ENCODE measurements at places on chromosomes 16 and 17.
A peak's percentile ranks its signal among the peaks of the same experiment; 100 is the strongest.

DNA sequence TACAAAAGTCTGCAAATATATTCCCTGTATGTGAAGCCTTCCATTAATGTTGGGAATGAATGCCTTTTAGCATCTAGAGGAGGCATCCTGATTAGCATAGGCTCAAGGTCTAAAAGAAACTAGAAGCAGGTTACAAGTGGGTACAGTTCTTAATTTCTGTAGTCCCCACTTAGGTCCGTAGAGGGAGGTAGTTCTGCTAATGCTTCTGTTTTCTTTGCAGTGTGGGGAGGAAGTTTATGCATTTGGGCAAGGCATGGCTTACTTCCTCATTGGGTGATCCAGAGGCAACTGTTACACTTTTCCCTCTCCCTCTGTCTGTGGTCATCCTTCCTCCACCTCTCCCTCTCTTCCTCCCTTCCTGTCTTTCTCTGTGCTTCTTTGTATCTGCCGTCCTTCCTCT is 108.4 kb upstream of the ZKSCAN2 start:
- no peak for DNase-seq

GRCh38 chr16:3992297-3993051 is 112.0 kb upstream of the CREBBP start:
- DNase-seq = no peak

DNA sequence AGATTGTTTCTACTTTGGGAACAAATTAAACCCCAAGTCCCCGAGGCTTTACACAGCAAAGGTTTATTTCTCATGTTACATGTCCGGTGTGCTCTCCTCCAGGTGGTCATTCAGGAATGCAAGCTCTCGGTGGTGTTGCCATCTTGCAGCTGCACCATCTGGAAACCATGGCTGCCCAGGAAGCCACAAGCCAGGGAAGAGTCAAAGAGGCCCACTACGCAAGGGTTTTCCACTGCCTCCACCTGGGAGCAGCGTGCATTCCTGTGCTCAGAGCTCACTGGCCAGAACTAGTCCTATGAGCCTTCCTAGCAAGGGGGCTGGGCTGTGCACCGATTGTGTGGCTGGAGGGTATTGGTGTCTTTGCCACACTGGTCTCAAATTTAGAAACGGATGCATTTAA is 128.8 kb upstream of the FOXF1 start:
- DNase-seq = no peak

- DNase-seq = no peak
Observed at GRCh38 chr17:58913552-58913951, 157.9 kb downstream of the PPM1E start.

- no peak for DNase-seq
Observed at GRCh38 chr16:74652249-74652648, 14.4 kb downstream of the RFWD3 start.

GRCh38 chr16:73036074-73036826 is 11.7 kb downstream of the ZFHX3 start:
- DNase-seq = no peak

DNA sequence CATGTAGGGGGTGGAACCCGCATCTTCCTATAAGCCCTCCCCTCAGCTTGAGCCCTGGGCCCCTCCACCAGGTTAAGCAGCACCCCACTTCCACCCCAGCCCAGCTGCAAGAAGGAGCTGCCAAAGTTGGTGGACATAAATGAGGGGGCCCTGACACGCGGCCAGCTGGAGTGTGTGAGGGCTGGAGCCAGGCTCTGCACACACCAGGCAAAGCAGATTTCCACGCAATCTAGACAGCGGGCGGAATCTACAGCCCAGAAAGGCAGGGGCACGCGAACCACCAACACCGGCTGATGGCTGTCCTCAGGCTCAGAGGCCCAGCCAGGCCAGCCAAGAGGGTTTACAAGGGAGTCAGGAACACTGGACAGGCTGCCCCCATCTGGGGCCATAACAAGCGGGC is 171.2 kb downstream of the ZNF423 start:
- no peak for DNase-seq

- no peak for DNase-seq
Observed at GRCh38 chr17:41396996-41397660, at the start of gene KRT31. Gene KRT31 (minus strand): TSS chr17:41397608. CDS start chr17:41397539, 69 bp downstream.

DNA sequence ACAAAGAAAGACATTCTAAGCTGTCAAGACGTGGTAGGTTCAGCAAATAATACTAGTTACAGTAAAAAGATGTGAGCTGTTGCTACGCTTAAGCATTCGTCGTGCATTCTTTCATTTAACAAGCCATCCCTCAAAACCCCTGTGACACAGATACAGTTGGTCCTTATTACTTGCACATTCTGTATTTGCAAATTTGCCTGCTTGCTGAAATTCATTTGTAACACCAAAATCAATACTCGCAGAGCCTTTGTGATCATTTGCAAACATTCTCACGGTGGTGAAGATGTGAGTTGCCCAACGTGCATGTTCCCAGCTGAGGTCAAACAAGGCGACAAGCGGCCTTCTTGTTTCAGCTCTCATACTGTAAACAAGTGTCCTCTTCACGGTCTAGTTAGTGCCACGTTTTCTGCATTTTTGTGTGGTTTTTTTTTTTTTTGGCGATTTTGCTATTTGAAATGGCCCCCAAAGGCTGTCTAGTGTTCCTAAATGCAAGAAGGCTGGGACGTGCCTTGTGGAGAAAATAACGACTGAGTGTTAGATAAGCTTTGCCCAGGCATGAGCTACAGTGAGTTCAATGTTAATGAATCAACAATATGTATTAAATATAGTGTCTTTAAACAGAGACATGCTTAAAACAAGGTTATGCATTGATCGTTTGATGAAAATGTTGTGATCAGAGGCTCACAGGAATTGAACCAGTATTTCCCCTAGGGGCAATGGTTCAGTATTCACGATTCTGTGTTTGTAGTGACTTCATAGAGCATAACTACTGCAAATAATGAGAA is 84.1 kb downstream of the RAB11FIP4 start:
- no peak for DNase-seq

DNA sequence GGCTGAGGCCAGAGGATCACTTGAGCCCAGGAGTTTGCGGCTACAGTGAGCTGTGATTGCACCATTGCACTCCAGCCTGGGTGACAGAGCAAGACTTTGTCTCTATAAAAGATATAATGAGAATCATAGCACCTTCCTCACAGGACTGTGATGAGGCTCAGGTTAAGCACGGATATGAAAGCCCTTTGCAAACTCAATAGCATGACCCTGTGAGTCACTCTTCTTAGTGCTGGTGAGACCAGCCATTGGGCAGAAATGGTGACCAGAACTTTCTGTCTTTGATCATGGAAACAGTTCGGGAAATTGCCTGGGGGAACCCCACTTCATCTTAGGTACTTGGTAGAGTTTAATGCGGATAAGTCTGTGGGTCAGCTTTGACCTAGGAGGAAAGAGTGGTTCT is 144.2 kb downstream of the PRKCB start:
- DNase-seq = no peak

DNA sequence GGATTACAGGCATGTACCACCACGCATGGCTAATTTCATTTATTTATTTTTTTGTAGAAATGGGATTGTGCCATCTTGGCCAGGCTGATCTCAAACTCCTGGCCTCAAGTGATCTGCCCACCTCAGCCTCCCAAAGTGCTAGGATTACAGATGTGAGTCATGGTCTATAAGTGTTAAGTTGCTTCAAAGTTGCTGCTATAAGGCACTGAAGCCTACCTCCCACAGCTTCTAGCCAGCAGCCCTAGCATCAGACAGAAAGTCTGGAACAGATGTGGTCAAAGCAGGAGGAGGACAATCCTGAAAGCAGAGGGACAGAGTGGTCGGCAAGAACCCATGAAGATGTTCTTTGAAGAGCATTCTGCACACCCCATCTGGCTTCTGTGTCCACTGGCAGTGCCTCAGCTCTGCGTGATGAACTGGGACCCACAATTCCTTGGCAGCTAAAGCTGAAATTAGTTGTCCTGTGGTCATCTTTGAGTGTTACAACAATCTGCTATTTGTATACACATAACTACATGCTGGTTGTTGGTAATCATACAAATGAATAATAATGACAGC is 11.2 kb downstream of the MAP3K14 start:
- DNase-seq = no peak

- no peak for DNase-seq
Observed at GRCh38 chr17:17403065-17403464, 73.7 kb upstream of the MED9 start.

GRCh38 chr17:34464812-34465211 is 101.8 kb upstream of the CCL1 start:
- DNase-seq = no peak

- DNase-seq = peak; percentile 5
Observed at GRCh38 chr17:15171167-15172047, 93.7 kb downstream of the PMP22 start.

DNA sequence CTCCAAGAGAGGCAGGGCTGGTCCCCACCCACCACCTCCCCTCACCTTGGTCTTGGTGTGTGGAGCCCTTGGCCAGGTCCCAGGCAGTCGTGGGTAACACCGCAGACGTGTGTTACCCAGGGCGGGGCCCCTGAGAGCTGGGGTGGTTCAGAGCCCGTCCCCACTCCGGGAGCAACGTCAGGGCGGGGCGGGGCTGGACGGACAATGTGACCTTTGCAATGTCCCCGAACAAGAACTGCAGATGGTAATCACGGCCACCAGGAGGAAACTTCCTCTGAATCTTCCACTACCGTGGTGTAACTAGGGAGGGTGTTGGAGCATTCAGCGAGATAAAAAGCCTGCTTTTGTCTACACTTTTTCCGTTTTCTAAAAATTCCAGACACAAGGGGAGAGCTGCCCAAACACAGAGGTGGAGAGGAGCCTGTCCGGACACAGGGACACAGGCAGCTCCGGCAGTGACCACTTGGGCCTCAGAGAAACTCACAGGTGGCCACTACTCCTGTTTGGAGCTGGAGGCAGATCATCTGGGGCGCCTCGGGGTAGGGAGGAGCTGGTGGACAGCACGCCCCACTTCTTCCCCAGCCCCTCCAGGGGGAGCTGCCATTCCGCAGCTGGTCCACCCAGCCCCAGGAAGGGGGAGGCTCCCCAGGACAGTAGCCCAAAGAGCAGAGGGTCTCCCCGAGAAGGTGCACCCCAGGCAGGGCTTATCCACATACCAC is 14.2 kb upstream of the SLC38A10 start:
- no peak for DNase-seq

DNA sequence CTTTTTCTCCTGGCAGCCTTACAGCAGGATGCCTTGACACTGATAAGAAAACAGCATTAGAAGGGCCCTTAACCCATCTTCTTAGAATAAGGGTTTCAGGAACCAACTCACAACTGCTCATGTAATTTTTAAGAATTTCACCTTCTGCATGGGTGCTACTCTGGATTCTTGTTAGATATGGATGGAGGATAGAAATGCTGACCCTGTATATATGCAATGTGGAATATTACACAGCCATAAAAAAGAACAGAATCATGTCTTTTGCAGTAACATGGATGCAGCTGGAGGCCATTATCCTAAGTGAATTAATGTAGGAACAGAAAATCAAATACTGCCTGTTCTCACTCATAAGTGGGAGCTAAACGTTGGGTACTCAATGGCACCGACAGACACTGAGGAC is 423.5 kb downstream of the CA10 start:
- DNase-seq = no peak

GRCh38 chr17:8965394-8966168 is at the start of gene PIK3R5:
Gene PIK3R5 (minus strand): TSS chr17:8965707. CDS start chr17:8911494, 54,213 bp downstream.
- no peak for DNase-seq

GRCh38 chr17:1192911-1193699 is 13.3 kb upstream of the ABR start:
- no peak for DNase-seq

GRCh38 chr17:70298929-70299531 is 129.7 kb downstream of the KCNJ2 start:
- DNase-seq = no peak

- no peak for DNase-seq
Observed at GRCh38 chr17:28368306-28368831, 1.7 kb downstream of the VTN start.

DNA sequence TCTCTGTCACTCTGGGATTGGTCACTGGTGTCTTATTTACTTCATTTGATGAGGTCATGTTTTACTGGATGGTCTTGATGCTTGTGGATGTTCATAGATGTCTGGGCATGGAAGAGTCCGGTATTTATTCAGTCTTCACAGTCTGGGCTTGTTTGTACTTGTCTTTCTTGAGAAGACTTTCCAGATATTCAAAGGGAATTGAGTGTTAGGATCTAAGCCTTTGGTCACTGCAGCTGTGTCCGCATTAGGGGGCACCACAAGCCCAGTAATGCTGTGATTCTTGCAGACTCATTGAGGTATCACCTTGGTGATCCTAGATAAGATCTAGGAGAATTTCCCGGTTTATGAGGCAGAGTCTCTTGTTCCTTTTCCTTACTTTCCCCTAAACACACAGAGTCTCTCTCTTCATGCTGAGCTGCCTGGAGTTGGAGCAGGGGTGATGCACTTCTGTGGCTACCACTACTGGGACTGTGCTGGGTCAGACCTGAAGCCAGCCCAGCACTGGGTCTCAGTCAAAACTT is 214.7 kb downstream of the SPECC1 start:
- no peak for DNase-seq

DNA sequence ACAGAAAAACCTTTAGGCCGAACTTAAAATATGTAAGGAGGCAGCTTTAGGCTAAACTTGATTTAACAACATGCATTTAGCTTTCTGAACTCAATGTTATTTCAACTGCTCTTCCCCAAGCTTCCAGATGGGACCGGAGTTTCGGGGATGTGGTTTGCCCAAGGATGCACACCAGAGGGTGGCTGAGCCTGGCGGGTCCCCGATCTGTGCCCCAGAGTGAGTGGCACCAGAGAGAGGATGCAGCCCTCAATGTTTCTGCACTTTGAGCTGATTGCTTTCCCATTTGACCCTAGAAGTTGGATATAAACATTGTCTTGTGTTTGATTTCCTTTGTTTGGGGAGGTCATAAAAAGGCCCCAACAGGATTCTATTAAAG is 348.0 kb upstream of the TNRC6C start:
- no peak for DNase-seq
